ENCODE measurements at places on chromosomes 11 and 22.

- DNase-seq = peak; percentile 18
Measured at GRCh38 chr22:30947816-30948454, 20.6 kb downstream of the MORC2 start.

DNA sequence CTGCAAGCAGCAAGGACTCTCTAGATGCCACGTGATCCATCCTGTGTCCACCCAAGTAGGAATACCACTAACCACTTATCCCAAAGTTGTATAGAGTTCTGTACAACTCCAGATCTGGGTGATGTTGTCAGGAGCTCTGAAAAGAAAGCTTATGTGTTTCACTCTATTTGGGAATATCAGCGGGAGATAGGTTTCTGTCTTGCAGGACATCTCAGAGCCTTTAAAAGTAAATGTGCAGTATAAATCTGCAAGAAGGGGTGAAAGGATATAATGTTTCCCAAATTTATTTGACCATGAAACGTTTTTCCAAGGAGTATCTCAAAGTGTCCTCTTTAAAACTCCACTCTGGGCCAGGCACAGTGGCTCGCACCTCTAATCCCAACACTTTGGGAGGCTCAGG is 13.9 kb downstream of the IRAG1 start:
- no peak for DNase-seq

DNA sequence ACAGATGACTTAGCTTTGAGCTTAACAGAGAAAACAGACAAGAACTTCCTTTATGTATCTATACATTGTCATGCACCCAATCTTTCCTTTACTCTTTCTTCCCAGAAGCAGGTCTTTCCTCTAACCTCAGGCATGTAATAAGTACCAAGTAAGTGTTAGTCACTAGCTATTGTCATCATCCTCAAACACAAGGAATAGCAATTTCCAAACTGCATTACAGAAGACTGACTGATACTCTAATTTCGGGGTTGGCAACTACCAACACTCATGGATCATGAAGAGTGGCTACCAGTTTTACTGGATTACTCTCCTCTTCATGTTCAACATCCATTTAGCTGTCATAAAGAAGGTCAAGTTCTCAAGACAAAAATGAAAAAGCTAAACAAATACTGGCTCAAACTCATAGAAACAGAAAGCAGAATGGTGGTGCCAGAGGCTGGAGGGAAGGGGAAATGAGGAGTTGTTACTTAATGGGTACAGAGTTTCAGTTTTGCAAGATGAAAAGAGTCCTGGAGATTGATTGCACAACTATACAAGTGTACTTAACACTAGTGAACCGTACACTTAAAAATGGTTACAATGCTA is 111.6 kb downstream of the SIK3 start:
- no peak for DNase-seq

GRCh38 chr11:82730754-82731153 is 2.9 kb downstream of the FAM181B start:
- DNase-seq = no peak

DNA sequence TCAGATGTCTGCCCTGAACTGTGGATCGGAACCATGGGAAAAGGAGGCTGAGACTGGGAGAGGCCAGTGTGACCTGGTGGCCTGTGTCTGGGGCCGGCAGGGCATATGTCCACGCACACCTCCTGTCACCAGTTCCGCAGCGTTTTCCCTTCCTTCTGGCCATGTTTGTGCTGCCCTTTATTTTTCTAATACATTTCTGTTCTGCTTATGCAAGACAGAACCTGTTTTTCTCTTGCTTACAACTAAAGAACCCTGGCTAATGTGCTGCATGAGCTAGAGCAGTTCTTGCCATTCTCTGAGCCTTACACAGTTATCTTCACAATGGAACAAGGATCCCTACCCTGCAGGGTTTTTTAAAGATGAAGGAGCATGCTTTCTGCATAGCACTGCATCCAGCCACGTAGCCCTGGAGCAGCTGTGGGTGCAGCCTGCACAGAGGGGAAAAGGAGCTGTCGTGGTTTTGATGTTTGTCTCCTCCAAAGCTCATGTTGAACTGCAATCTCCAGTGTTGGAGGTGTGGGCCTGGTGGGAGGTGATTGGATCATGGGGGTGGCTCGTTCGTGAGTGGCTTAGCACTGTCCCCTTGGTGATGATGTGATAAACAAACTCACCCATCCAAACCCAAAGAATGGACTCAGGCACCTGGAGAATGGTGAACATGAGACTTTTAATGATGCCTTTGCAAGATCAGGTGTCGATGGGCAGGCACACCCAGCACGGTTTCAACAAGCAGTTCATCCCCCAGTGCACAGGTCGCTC is 84.8 kb upstream of the SHANK2 start:
- DNase-seq = no peak

- no peak for DNase-seq
Measured at GRCh38 chr11:119663279-119663678, 65.7 kb downstream of the NECTIN1 start.

Measured in neuronal stem cell (in vitro differentiated cells).